HT-29 (cell line): ENCODE measurements at places on chromosomes 6 and 20. TPM values are rescaled to one million over a fixed set of nuclear protein-coding genes. Genes with fewer than 3 reads are reported as not detected.
A peak's percentile ranks its signal among the peaks of the same experiment; 100 is the strongest.

- DNase-seq = no peak
These were observed 326.1 kb downstream of the PRL start for GRCh38 chr6:21970569-21971300.

The LTA gene
- not detected in 2 replicates for total RNA-seq

GRCh38 chr6:33080127-33081089, 4.6 kb downstream of the HLA-DPB1 start:
- DNase-seq = no peak

- DNase-seq = no peak
These were observed 309.3 kb upstream of the SUPT3H start for GRCh38 chr6:45686841-45687569.

DNA sequence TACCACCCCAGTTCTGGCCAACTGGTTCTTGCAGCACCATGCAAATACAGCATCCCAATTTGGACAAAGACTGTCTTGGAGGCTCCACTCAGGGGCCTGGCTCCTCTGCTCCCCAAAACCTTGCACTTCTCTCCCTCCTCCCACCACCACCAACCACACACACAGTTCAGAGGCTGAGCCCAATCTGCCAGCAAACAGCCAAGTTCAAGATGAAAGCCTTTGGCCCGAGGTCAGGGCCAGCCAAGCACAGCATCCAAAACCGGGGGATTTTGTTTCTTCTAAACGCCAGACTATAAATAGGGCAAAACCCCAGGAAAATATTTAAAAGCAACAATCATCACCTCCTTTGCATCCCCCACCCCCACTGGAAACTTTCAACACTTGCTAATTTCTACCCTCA, 5.7 kb downstream of the KCNK5 start:
- DNase-seq = no peak

GRCh38 chr6:111784433-111784832, 88.8 kb downstream of the FYN start:
- DNase-seq = no peak

- no peak for DNase-seq
These were observed 126.8 kb downstream of the MAP3K7 start for GRCh38 chr6:90460051-90460450.

The DDX43 gene
- not detected in 2 replicates for total RNA-seq

The GSTA2 gene
- total RNA-seq = 0.18 TPM in 1 of 2 replicates, not detected in the other

DNA sequence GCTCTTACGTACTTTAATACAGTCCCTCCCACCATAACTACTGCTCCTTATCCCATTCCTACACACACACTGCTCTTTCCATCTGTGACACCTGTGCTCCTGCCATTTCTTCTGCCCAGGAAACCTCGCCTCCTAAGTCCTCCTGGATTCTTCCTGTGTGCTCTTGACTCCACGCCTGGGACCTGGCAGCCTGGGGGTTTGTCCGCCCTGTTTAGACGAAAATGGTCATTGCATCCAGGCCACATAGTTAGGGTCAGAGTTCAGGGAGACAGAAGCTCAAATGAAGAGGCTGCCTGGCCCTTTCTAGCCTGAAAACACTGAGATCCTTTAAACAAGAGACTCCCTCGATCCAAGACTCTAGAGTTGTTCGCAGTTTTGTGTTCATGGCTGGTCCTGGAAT, 17.4 kb upstream of the CTNNBL1 start:
- no peak for DNase-seq

- peak; percentile 55 for DNase-seq
These were observed 920 bp downstream of the ZBTB12 start for GRCh38 chr6:31900917-31901414.

DNA sequence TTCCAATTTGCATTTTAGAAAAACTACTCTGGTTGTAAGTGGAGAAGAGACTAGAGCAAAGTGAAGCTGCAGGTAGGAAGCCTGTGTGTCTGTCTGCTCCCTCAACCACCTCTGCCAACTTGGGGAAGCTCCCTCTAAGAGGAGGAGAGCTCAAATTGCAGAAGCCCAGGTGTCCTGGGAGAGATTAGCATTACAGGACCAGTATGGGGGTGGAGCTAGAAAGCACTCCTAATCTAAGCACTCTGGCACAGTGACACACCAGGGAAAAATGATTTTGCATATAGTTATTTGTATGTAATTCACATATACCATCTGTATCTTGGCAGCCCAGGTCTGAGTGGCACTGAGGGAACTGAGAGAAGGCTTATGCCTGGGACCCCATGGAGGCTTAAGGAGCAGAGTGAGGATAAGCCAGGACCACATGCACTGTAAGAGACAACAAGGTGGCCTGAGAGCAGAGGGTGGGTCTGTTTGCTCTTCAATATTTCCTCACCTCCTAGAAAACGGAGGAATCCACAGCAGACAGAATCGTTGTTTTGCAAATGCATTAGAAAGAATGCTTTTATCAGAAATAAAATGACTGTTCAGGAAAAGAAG, 13.6 kb downstream of the GSTA2 start:
- DNase-seq = no peak

GRCh38 chr6:44672841-44673240, 285.3 kb downstream of the CDC5L start:
- no peak for DNase-seq

DNA sequence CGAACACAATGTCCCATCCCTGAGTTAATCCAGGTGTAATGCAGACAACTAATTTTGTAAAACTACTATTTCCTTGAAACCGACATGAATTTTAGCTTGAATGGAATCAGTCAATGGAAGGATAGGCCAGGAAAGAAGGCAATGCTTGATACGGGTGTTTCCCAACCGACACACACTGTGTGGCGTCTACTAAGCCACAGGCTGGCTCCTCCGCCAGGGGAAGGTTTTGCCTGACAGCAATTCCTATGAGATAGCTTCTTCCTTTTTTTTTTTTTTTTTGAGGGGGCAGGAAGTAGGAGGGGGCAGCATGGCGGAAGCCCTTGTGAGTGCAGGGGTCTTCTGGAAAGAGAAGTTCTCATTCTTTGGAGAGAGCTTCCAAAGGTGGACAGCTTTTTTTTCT, 12.0 kb upstream of the LAMA4 start:
- DNase-seq = no peak

- DNase-seq = peak; percentile 88
These were observed at the start of gene C6orf141 for GRCh38 chr6:49550492-49551077. TSS of gene C6orf141 (plus strand) at chr6:49550668. CDS start at chr6:49550793, 125 bp downstream.

DNA sequence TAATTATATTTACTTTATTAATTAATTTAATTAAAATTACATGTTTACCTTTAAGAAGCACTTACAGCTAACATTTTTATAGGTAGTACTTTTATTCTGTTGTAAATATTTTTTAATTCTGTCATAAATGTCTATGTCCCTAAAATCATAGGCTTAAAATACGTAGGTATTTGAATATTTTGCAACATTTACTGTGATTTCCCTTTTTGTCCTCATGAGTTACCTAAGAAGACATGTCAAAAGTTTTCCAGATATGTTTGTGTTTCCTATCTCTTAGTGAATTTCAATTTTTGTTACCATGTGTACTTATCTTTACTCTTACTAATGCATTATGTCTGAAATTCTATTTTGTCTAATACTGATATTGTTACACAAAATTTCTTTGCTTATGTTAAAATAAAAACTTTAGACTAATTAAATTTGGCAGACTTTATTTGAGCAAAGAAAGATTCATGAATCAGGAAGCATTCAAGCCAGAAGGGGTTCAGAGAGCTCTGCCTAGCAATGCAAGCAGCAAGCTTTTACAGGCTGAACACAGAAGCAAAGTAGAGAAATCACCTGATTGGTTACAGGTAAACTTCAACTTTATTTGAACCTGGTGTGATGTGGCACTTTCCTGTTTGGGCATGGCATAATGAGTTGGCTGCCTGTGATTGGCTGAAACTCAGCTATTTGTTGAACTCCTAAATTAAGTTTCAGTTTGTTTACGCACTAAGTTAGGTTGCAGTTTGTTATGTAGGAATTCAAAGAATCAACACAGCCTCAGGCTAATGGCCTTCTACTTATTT, 123.2 kb upstream of the TMEM170B start:
- peak; percentile 84 for DNase-seq

The SIRPB1 gene
- total RNA-seq = 0.47 TPM in 1 of 2 replicates, not detected in the other

GRCh38 chr6:90997076-90997475, 410.2 kb upstream of the MAP3K7 start:
- no peak for DNase-seq

DNA sequence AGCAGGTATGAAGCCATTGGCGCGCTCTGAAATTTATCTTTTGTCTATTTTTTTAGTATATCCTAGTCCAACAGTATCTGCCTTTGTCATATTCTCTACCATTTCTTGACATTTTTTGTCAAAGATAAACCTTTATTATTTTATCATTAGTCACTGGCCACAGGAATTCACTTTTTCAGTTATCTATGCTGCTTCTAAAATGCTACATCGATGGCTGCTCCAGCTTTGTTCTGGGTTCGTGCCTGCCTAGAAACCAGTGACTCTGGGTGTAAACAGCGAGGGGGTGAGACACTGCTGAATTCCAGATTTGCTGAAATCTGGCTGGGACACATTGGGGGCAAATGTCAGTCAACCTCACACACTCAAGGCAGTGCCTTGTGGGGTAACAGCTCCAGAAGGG, 193.4 kb downstream of the CDC5L start:
- no peak for DNase-seq

DNA sequence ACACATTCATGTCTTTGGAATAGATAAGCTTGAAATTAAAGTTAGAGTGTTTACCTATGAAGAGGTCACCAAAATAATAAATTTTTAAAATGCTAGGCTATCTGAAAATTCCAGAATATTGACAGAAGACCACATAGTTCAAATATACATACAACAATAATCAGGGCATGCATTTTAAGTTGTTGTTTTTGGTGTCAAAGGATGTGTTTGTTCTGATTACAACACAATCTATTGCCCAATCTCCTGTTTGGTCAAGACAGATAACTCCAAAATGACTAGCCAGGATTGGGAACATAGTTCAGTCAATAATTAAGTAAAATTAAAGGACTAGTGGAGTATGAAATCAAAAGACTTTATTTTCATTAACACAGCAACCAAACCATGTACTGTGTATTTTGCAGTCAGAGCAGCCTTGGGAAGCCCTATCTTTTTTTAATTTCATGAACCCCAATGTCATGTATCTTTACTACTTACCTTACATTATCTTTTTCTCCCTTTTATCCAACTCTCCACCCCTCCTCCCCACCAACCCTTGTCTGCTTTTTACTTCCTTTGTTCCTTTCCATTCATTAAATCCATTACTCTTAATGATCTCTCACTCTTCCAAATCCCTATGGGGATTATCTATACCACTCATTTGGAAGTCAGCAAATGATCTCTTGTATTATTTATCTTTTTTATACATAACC, 111.2 kb downstream of the CDK19 start:
- no peak for DNase-seq
